ENCODE measurements at places on chromosomes 12 and 14.

DNA sequence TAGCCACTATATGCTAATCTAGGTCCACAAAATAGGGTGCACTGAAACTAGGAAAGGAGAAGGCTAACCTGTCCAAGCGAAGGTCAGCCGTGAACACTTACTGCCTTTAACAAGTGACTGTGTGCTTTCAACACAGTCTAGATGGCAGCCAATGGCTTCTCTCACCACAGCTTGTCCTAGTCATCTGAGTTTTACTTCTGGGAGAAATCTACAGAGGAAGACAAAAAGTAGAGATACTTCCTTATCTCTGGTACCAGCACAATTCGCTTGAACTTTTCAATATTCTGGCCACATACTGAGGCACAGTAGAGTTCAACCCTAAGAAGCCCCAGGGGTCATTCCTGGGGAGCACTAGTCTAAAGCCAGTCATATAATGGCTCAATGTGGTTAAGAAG, 176.9 kb downstream of the BTG1 start:
- no peak for DNase-seq

GRCh38 chr12:95674631-95675030, 115.9 kb downstream of the NTN4 start:
- no peak for DNase-seq

DNA sequence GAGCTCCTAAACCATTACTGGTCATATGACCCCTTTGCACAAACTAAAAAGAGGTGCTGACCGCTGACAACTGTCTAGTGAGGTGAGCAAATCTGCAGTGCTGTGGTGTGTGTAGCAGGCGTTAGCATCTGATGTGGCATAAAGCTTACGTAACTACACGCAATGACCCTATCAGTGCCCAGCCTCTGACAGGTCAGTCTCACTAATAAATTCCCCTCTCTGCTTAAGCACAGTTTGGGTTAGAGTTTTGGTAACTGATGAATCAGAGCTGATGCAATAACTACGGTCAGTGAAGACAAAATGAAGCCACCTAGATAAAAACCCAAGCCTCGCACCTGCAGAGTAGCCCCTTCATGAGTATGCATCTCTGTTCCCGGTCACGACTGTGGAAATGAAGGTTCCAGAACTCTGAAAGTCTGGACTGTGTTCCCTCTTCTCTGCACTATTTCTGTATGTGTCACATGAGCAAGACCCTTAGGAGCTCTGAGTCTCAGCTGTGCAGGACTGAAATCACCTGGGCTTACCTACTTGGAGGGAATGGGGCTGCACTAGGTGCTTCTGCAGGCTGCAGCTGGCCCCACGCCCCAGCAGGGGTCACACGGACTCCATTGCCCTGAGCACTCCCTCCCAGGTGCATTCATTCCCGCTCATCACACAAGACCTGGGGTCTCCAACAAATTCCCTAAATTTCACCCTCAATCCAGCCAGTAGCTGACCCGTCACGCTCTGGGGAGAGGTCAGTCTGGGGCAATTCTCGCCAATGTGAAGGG, 54.4 kb downstream of the RIMBP2 start:
- DNase-seq: no peak

- peak; percentile 81 for DNase-seq
Measured at GRCh38 chr14:104820669-104821228, 19.8 kb downstream of the ZBTB42 start.

DNA sequence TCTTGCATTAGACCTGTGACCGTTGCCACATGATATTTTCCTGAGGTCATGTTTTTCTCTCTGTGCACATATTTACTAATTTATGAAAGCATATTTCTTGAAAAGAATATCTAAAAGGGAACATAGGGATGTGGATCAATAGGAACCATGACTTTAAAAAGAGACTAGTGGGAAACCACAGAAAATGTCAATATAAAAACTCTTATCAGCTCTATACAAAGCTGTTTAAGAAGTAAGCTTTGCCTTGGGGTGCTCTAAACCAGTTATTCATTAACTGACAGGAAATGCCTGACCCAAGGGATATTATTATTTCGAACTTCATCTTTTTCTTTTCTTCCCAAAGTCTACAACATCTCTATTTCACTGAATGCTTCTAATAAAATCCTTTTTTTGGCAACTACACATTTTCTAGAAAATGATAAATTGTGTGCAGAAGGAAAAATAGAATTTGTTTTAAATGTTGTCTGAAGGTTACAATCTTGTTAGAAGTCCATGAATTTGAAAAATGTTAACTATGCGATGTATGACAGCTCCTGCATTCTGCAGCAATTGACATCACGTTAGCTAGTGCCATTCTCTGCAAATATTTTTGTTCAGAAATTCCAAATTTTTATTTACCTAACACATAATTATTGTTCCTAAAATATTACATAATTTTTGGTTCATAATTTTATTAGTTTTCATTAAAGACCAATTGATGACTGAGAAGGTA, 345.0 kb downstream of the SLC16A7 start:
- no peak for DNase-seq

GRCh38 chr12:21599143-21599999, 5.3 kb downstream of the GYS2 start:
- DNase-seq: no peak

DNA sequence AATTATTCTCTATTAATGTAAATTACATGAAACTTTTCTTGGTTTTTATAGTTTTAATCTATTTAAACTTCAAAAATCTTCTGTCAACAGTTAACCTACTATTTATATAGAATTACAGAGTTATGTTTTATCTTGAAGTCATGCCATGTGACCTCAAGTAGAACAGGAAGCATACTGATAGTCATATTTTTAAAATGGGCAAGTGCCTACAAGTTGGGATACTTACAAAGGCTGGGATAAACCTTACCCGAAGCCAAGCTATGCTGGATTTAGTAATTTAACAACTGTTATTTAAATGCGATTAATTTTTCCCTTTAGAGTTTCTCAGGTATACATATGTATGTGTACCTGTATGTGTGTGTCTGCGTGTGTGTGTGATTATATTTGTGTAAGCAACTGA, 266.9 kb downstream of the RASSF9 start:
- no peak for DNase-seq

DNA sequence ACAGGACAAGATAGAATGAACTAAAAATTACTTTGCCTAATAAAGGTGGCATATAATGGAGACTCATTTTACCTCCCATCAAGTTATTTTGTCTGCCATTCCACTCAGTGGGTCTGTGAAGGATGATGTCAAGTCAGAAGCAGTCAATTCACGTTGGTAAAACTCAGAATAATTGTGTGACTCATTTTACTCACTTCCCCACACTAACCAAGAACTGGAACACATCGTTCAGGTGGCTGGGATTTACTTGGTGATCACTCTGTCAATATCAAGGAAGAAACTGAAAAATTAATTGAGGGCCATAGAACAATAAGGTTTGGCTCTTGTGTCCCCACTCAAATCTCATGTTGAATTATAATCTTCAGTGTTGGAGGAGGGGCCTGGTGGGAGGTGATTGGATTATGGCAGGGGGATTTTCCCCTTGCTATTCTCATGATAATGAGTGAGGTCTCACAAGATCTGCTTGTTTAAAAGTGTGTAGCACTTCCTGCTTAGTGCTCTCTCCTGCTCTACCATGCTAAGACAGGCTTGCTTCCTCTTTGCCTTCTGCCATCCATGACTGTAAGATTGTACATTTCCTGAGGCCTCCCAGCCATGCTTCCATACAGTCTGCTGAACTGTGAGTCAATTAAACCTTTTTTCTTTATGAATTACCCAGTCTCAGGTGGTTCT, 35.7 kb upstream of the GTF2A1 start:
- DNase-seq: no peak

- no peak for DNase-seq
Measured at GRCh38 chr12:694734-695503, 31.7 kb upstream of the NINJ2 start.

DNA sequence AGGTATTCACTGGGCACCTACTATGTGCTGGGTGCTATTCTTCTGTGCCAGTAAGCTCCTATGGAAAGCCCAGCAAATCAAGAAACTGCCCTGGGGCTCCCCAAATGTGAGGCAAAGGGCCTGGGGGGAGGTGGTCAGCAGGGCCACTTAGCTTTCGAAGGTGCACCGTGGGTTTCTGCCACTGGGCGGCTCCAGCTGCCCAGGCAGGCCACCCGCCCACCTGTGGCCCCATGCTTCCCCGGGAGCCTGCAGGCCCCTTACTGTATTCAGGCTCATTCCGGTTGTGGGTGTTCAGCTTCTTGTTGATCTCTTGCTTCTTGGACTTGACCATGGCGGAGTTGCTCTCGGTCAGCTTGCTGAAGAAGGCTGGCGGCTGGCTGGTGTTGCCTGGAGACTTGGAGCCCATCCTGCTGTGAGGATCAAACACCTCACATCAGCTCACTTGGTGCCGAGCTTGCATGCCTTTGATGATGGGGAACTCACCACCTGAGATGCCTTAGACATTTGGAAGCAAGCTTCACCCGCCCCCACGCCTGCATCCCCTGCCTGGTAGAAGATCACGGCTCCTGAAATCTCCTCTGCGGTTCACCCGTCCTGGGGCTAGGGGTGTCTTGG, 37.3 kb downstream of the RFLNA start:
- DNase-seq: no peak

- DNase-seq: peak; percentile 50
Measured at GRCh38 chr14:93094121-93094918, 21.4 kb downstream of the ITPK1 start.

DNA sequence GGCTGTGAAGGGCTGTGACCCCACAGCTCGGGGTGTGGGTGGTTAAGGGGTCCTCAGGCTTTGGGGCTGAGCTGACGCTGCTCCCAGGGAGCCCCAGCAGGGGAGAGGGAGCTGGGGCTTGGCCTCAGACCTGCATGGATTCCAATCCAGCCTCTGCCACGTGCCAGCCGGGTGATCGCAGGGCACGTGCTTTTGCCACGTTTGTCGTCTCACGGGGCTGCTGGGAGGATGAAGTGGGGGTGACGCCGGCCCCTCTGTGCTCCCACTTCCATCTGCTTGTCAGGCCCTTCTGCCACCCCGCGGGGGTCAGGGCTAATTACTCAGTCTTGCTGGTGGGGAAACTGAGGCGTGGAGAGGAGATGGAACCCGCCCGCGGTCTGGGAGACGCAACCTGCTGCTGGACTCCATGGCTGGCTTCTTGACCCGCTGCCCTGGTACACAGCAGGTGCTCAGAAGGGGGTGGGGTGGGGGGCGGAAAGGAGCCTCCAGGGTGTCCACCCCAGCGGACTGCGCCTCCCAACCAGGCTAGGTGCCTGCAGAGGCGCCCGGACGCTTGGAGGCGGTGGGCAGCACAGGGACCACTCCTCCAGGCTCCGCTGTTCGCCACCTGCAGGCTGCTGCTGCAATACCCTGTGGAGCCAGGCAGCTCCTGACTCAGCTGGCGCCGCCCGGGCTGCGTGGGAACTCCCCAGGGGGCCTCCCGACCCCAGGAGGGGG, 36.4 kb upstream of the PRIMA1 start:
- no peak for DNase-seq

- DNase-seq: no peak
Measured at GRCh38 chr12:101909646-101910045, 32.3 kb downstream of the DRAM1 start.

GRCh38 chr12:90974286-90974685, 19.3 kb upstream of the CCER1 start:
- DNase-seq: no peak

GRCh38 chr12:124525455-124525854, 42.0 kb downstream of the NCOR2 start:
- DNase-seq: no peak

DNA sequence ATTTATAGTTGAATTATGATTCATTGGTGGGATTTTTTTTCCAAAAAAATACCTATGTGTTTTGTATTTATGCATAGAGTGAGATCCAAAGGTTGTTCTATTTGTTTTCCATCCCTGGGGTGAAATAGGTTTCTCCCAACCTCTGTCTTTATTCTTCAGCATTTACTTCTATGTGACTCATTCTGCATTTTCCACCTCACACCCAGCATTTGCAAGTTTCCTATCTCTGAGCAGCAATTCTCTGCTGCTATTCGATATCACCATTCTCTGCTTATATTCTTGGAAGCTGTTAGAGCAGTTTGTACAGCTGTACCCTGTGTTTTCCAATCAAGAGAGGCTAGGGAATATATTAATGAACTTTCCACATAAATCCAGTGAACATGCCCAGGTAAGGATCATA, 538.9 kb downstream of the SNAPC1 start:
- no peak for DNase-seq

DNA sequence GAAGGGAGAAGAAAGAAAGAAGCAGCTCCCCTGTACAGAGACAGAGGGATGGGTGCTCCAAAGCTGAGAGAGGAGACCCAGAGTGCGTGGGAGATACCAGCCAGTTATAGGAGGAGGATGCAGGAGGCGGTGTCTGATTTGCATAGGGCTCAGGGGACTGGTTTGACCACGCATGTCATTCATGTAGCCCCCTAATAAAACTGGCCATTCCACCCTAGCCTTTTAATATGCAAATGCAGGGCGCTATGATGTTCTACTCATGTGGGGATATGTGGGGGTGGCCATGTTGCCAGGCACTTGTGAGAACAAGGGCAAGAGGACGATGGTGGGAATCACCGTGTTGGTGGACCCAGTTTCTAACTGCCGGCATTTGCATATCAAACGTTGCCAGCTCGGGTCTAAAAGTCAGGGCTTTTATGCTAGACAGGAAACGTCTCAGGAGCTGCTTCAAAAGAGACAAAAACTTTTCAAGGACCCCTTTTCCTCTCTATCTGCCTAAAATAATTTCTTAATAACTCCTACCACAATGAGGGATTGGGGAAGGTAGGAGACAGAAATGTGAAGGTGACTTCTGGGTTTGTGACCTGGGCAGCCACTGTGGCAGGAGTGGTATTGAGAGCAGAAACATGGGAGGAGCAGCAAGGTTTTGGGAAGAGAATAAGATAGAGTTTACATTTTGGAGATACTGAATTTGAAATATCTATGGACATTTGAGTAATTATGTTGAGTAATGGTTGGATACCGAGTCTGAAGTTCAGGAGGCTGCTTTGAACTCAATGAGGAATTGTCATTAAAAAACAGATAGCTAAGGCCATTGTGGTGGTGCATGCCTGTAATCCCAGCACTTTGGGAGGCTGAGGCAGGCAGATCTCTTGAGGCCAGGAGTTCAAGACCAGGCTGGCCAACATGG, 2.2 kb upstream of the ATXN3 start:
- no peak for DNase-seq

DNA sequence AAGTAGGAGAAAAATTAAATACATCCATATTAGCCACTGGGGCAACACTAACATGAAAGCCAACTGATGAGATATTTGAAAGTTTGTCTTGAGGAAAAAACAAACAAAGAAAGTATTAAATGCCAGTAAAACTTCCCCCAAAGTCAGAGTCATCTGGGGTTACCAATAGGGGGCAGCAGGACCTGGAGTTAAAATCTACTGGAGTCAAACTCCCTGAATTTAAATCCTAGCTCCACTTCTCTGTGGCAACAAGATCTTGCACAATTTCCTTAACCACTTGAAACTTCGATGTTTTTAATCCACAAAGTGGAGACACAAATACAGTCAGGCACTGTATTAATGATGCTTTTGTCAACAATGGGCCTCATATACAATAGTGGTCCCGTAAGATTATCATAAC, 14.4 kb downstream of the PLEKHG7 start:
- no peak for DNase-seq
